ENCODE measurements at places on chromosomes 2 and 18. TPM values are rescaled to one million over a fixed set of nuclear protein-coding genes. Genes with fewer than 3 reads are reported as not detected.

DNA sequence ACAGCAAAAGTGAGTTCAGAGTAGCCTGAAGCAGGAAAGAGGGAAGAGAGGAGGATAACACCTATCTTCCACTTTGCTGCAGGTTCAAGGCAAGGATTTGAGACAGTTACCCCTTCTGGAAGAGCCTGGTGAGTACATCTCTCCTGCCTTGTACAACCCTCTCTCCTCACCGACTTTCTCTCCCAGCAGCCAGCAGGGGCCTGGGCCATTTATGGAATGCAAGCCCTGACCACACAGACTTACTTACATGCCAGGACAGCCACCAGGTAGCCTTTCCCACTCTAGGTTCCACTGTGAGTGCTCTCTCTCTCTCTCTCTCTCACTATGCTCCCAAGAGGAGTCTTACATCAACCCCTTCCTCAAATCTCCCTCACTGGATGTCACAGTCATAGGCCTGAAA lies 57.0 kb downstream of the BCL11A start:
- no peak for ATAC-seq

GRCh38 chr2:46973673-46974072 lies 58.1 kb upstream of the MCFD2 start:
- no peak for ATAC-seq

Gene ASB18
- not detected for total RNA-seq

Gene FTCDNL1
- total RNA-seq: 1.3 TPM

Gene DPP10
- not detected for total RNA-seq

- no peak for ATAC-seq
Observed at GRCh38 chr2:74142340-74142739, 5.4 kb downstream of the BOLA3 start.

- ATAC-seq: peak; percentile 23
Observed at GRCh38 chr2:196201229-196202009, 30.0 kb upstream of the STK17B start.

Gene ADCYAP1
- total RNA-seq: not detected

Gene REG3G
- not detected for total RNA-seq

DNA sequence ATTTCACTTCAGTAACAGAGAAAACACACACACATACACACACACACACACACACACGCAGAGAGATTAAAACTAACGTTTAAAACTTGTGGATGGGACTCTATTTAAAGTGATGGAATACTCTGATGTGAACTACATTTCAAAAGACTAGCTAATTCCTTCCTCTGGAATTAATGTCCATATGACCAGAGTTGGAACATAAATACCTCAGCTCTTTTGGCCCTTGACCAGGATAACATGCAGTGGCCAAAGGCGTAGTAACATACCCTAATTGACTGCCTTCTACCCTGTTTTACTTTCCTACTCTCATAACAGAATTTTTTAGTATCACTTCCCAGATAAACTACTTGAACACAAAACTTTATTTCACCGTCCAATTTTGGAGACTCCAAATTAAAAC lies 671.3 kb upstream of the CHAC2 start:
- ATAC-seq: no peak

Gene CLASP1
- 138 TPM for total RNA-seq

DNA sequence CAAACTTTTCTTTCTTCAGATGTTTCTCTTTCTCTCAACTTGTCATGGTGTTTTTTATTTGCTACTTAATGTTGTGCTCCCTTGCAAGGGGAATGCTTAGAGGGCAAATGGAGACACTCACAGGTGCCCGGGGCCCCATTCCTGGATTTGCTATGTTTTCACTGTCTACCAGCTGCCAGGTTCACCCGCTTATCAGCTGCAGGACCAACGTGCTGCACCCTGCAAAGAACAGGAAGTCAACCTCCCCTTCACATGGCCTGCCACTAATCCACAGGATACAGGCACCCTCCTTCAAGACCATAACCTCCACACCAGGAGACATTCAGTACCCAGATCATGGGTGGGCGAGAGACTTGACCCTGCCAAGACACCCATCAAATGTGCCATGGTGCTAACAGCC lies 237.6 kb upstream of the STON1 start:
- ATAC-seq: no peak

DNA sequence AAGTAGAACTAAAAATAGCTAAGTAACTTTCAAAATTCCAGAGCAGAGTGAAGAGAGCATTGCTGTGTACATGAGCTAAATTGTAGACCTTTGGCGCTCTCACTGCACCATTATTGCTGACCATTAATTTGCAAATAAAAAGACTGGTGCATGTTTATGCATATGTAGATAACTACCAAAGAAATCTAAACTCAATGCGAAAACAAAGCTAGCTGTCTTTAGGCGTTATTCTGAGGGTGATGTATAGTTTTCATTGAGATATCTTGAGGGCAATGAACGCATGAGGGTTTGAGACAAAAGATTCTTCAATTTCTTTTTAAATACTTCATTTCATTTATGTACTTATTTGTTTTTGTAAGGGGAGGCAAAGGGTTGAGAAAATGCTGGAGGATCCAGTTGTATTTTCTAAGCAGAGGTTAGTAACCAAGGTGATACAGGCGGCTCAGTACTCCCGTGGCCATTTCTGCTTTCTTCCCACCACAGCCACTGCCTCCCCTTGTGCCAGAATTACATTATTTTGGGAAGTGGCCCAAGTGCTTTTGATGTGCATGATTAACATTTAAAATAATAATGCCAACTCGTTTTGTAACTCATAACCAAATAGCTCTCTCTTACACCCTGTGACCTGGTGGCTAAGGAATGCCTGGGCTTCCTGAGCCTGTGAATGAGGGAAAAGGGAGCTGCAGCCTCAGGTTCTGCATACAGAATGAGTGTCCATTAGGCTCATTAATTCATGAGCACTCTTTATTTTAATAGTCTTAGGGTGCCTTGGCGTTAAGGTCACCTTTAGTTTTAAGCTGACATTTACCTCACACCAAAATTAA lies 797.8 kb upstream of the GYPC start:
- no peak for ATAC-seq

Gene PFN4
- total RNA-seq: 0.82 TPM

Gene SLC5A7
- not detected for total RNA-seq

Gene GPR45
- total RNA-seq: not detected

GRCh38 chr2:55653255-55653654 lies 35.8 kb upstream of the PPP4R3B start:
- no peak for ATAC-seq

- no peak for ATAC-seq
Observed at GRCh38 chr2:223477318-223477717, 124.8 kb downstream of the SCG2 start.

DNA sequence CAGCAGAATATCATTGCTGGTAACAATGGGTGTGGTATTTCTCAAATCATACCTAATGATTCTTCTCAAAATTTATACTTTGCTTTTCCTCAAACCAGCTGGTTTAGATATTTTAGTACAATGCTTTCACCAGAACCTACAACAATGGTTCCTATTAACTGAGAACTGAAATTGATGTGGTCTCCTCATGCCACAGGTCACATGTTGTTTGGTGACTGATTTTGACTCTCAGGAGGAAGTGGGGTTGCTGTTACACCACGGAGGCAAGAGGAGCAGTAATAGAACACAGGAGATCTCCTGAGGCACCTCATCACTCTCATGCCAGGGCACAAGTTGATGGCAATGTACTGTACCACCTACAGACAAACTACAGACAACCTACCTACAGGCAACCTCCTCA lies 3.0 kb upstream of the CEP68 start:
- ATAC-seq: peak; percentile 5

Gene METTL5
- 54.4 TPM for total RNA-seq

Gene CBLN2
- not detected for total RNA-seq

Gene GPR39
- not detected for total RNA-seq

DNA sequence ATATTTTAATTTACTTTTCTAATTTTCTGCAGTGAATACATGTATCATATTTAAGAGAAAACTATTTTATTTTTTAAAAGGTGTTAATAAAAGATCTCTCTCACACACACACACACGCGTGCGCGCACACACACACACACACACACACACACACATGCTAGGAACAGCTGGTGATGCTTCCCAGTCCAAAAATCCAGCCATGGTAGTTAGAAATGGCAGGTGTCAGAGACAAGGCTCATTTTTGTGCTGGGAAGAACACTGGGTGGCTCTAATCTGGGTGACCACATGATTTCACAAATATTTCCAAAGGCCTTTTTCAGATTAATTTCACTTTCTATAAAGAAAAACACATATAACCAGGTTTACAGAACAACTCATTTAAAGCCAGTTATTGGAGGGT lies 104.5 kb upstream of the NCK2 start:
- ATAC-seq: no peak

GRCh38 chr2:199024224-199024623 lies 433.5 kb downstream of the SATB2 start:
- ATAC-seq: no peak

DNA sequence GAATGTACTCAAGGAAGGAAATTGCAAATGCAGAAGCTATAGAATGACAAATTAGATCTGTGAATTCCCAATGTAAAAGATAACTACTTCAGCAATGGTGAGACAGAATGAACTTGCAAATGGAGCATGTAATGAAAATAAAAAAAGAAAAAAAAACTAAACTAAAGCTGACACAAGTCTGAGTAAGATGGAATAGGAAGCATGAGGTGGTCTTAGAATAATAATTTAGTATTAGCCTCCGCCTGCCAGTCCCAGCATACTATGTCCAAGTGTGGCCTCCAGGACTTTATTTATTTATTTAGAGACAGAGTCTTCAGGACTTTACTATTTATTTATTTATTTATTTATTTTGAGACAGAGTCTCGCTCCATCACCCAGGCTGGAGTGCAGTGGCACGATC lies 37.4 kb upstream of the SLC39A10 start:
- no peak for ATAC-seq

- ATAC-seq: no peak
Observed at GRCh38 chr2:170022692-170023091, 155.3 kb upstream of the MYO3B start.

DNA sequence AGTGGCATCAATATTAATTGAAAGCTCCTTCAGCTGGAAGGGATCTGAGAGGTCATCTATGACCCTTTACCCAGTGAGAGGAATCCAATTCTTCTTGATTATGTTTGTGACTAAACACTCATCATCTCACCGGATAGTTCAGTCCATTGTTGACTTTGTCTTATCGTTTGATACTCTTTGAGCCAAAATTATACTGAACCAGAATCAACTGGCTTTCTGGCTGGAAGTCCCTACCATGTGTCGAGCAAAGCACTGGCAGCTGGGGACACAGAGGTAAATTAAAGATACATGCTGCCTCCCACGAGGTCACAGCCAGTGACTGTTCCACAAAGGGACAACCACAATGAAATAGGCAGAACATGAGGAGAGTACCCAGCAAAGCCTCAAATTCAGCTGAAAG lies 91.4 kb upstream of the FHL2 start:
- ATAC-seq: no peak

Gene CGREF1
- total RNA-seq: 4.6 TPM

DNA sequence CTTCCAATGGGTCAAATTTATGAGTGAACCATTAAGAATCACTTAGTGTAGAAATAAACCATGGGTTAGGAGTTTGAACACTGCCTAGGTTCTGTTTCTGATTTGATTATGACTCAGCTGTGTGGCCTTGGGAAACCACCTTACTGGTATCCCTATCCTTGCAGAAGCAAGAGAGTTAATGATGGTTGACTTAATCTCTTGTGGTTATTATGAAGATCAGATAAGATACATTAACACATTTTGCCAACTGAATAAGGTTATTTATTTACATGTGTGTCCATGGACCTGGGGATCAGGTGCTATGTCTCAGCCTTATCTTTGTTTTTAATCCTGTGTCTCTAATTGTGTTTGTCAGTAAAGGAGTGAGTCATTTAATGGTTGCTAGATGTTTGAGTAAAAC lies 5.4 kb upstream of the KCNJ13 start:
- ATAC-seq: peak; percentile 100

DNA sequence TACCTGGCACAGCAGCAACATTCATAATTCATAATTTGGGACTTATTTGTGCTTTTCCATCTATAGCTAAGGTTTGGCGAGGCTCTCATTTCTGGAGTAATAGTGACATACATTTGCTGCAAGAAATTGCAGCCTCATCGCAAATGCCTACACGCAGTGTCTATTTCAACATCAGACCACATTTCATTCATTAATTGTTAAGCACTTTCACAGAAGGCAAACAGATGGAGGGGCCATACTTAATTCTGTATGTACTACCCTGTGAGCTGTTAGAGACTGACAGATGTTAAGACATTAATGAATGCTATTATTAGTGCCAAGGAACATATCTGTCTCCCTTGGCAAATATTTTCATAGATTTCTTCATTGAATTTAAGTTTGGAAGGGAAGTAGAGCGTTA lies 125.7 kb downstream of the UXS1 start:
- ATAC-seq: no peak

Gene CCDC74B
- total RNA-seq: 1.3 TPM

GRCh38 chr18:48860269-48861180 lies 90.2 kb downstream of the SMAD7 start:
- ATAC-seq: no peak

DNA sequence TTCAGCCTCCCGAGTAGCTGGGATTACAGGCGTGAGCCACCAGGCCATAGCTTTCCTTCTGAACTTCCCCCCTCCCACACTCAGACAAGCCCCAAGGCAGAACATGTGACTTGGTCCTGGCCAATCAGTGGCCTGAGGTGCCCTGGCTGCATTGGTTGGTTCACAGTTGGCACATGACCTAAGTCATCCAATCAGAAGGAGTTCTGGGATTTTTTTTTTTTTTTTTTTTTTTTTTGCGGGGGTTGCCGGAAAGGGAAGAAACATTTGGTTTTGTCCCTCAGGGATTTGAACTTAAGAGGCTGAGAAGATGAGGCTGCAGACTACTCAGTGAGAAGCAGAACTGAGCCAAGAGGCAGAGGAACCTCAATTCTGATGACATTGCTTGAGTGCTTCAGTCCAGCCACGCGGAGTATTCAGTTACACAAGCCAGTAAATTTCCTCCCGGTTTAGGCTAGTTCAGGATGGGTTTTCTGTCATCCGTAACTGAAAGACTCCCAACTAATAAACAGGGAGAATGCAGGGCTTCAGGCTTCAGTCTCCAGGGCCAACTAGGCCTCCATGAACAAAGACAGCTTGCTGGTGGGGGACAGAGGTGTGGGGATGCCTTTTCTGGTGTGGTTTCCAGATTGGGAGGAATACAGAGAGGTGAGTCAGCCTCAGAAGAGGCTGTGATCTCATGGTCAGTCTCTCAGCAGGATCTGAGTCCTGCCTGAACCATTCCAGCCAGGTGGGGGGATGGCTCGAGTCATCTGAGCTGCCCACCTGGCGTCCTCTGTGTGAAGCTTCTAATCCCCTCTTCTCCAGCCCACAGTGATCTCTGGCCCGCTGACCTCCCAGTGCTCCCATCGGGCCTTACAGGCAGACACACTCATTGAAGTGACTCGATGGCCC lies 9.2 kb downstream of the PTMA start:
- ATAC-seq: peak; percentile 51

DNA sequence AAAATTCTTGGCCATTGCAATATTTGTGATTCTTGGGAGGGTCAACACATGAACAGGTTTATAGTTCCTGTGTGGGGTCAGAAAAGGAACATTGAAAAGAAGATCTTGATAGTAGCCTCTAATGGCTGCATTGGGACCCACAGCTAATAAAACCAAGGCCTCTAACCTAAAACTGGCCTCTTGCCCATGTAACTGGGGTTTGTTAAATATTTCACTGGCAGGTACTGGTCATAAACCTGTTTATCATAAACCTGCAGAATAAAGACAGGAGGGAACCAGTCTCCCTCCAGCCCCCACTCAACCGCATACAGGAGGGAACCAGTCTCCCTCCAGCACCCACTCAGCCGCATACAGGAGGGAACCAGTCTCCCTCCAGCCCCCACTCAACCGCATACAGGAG lies 125.3 kb downstream of the PXDN start:
- no peak for ATAC-seq

Measured in activated T-helper 17 cell treated with anti-CD3 and anti-CD28 coated beads, Interleukin-2, amount 50 U/mL, for 72 hours (primary cell).